ENCODE measurements at places on chromosomes 5 and 9.

DNA sequence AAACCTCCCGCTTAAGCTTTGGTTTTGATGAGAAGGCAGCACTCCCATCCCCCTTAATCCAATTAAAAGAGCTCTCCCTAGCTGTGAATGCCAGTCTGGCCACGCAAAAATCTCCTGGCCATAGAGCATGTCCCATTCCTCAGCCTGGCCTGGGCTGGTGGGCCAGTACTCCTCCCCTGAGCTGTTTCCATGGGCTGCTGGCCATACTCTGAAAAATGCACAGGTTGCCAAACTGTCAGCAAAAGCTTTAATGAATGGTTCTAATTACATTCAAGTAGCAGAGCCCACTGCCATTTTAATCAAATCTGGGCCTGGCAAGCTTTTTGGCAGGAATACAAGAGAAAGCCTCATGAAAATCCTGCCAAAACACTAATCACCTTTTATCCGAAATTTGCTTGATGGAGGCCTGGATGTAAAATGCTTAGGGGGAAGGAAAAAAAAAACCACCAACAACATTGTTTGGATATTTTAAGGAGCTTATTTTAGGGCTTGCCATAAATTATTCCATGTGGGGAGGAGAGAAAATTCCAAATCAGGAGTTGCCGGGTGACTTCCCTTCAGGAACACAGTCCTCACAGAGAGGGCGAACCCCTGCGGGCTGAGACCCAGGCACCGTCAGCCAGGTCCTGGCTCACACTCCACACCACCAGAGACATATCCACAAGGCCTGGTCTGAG, 243.3 kb downstream of the SEC61B start:
- DNase-seq, result peak; percentile 95

DNA sequence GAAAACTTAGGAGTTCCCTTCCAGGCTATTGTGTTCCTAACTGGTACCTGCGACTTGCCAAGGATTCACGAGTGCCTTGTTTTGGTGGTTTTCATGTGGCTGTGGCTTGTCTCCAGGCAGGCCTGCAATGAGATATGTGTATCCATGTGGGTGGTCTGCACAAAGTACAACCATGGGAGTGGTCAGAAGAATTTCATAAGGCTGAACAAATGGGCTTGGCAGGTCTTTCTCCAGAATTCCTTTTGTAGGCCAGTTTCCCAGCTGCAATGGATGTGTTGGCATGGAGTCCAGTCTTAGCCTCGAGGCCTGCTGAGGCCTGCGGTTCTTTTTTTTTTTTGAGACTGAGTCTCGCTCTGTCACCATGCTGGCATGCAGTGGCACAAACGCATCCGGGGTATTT, 28.8 kb upstream of the MELK start:
- DNase-seq, result peak; percentile 92

- no peak for DNase-seq
Measured at GRCh38 chr9:135480940-135481310, 1.3 kb downstream of the PPP1R26 start.

GRCh38 chr9:708551-709432, 132.7 kb upstream of the DMRT1 start:
- DNase-seq, result no peak

GRCh38 chr9:100590481-100590880, 12.6 kb downstream of the CAVIN4 start:
- DNase-seq, result no peak
